ENCODE measurements at places on chromosomes 3 and 15. TPM values are rescaled to one million over a fixed set of nuclear protein-coding genes. Genes with fewer than 3 reads are reported as not detected.

GRCh38 chr3:144626835-144627234 lies 655.2 kb downstream of the DIPK2A start:
- DNase-seq = no peak

DNA sequence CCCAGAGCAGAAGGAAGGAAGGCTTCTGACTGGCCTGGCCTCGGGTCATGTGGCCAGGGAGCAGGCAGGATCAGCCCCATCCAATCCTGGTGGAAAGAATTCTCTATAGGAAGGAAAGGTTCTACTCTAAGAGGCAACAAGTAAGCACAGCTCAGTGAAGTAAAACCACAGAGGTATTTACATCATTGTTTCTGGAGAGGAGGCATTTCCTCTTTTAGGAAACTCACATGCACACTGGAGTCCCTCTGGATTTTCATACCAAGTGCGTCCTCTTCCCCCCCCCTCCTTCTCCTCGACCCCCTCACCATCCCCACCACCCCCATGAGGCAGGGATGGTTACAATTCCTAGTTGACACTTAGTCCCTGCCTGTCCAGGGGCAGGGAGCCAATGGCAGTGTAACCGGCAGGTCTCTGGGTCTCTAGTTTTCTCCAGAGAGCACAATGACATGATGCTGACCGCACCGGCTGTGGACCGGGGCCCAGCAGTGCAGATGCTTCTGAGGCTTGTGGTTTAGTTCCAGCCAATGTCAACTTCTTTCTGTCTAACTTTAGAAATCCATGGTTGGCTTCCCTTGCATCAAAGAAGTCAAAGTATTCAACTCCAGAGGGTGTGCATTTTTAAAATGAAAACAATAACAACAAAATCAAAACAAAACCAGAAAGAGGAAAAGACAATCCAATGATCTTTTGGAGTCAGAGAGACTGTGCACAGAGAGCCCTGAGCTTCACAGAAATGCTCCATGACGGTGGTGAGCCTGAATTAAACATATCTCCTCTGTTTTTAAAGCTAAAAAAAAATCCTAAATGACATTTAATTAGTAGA lies 230.3 kb upstream of the TLE3 start:
- no peak for DNase-seq

The CAV3 gene
- not detected for total RNA-seq

The XCR1 gene
- not detected for total RNA-seq
